ENCODE measurements at places on chromosomes 13 and 19. TPM values are rescaled to one million over a fixed set of nuclear protein-coding genes. Genes with fewer than 3 reads are reported as not detected.

DNA sequence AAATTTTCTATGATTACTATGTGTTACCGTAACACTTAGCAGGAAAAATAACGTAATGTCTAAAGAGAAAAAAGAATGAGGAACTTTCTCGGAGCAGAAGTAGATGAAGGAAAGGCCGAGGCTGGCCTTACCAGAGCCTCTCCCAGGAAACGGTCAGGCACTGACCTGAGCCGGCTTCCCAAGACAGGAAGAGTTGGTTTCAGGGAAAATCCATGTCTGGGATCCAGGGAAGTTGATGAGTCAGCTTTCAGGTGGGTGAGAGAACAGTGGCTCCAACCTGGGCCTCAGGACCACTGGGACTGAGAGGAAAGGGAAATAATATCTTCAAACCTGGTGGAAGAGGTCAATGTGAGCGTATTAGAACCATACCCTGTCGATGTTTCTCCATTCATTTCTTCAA is 93.3 kb upstream of the UBL3 start:
- DNase-seq, result no peak

Gene VSTM1
- not detected for total RNA-seq

Gene PTPRS
- total RNA-seq, result 227 TPM

Gene PSG2
- not detected for total RNA-seq

Gene CCDC169
- 3.8 TPM for total RNA-seq

Gene SWSAP1
- 0.72 TPM for total RNA-seq

DNA sequence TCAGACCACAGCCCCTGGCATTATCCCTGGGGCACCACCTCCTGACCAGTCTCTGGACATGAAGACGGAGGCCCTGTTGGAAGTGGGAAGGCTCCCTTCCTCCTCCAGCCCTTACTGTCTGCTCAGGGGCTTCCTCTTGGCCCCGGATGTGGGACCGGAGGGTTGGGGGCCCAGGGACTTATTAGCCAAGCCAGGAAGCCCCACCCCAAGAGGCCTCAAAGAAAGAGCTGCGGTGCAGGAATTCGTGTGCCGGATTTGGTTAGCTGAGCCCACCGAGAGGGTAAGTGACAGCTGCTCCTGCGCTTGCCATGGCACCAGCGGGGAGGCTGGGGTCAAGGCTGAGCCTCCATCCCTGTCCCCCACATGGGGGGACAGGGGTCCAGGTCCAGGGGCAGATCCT is at the start of gene RETN:
Gene RETN, plus strand, starts transcription at position 208 of the 400 bp plus-strand sequence. CDS start 278 bp downstream, outside the sequence.
- peak; percentile 60 for DNase-seq

Gene ZNF865
- 1.5 TPM for total RNA-seq
